ENCODE measurements at places on chromosomes 4 and X.
A peak's percentile ranks its signal among the peaks of the same experiment; 100 is the strongest.

GRCh38 chr4:38179690-38180377 lies 219.6 kb downstream of the PTTG2 start:
- DNase-seq = peak; percentile 50

DNA sequence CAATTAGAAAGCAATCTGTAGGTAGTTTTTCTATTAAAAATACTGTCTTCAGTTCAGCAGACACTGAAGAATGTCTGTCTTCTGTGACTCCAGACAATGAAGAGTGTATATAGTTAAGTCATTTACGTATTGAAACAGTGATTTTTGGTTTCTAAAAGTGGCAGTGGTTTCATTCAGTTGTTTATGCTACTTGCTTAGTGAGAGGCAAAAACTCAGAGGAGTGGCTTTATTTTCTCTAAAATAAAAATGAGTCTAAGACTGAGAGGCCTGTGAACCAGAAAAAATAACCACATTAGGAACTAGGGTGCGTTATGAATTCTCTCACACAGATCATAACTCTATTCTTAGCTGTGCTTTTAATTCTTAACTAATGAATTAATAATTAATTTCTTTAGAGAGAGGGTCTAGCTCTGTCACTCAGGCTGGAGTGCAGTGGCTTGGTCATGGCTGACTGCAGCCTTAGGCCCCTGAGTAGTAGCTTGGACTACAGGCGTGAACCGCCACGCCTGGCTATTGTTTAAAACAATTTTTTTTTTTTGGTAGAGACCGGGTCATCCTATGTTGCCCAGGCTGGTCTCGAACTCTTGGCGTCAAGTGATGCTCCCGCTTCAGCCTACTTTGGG lies 31.4 kb downstream of the FREM3 start:
- DNase-seq = no peak

GRCh38 chrX:69506617-69507499 lies 2.7 kb downstream of the NALF2 start:
- peak; percentile 16 for DNase-seq

GRCh38 chr4:164856396-164856795 lies 20.6 kb upstream of the APELA start:
- DNase-seq = no peak

GRCh38 chrX:65961714-65962113 lies 78.2 kb downstream of the VSIG4 start:
- DNase-seq = no peak

DNA sequence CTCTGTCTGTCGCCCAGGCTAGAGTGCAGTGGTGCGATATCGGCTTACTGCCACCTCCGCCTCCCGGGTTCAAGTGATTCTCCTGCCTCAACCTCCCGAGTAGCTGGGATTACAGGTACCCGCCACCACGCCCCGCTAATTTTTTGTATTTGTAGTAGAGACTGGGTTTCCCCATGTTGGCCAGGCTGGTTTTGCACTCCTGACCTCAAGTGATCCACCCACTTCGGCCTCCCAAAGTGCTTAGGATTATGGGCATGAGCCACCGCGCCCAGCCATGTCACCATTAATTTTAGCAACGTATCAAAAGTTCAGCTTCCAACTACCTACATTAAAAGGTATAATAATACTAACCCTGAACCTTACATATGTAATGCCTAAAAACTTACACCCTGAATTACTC lies 940 bp upstream of the UTP3 start:
- no peak for DNase-seq

GRCh38 chrX:66677430-66677829 lies 38.6 kb upstream of the EDA2R start:
- DNase-seq = no peak

DNA sequence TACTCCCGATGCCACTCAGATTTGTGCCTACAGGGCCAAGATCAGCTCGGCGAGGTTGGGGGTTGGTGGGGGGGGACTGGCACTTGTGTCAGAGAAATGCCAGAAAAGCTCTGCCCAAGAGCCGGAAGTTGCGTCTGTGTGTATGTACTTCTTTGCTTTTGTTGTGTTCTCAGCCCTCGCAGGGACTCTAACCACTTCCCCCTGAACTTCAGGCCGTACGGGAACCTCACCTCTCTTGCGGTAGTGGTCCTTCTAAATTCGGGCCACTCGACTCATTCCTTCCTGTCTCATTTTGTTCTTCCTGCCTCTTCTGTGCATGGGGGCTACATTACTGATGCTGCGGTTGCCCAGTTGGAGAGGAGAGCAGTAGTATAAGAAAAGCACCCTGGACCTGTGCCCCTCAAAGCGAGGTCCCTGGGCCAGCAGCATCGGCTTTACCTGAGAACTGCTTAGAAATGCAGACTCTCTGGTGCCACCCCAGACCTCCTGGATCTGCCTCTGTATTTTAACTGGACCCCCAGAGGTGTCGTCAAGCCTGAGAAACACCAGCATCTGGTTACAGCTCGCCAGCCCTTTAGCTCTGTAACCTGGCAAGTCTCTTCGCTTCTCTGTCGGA lies 146.3 kb upstream of the RPS6KA3 start:
- DNase-seq = no peak

GRCh38 chr4:143251348-143251747 lies 66.6 kb downstream of the USP38 start:
- DNase-seq = no peak

GRCh38 chrX:17021851-17022604 lies 75.6 kb downstream of the REPS2 start:
- no peak for DNase-seq

- DNase-seq = no peak
Measured at GRCh38 chr4:21226637-21227538, 526.6 kb downstream of the PACRGL start.

DNA sequence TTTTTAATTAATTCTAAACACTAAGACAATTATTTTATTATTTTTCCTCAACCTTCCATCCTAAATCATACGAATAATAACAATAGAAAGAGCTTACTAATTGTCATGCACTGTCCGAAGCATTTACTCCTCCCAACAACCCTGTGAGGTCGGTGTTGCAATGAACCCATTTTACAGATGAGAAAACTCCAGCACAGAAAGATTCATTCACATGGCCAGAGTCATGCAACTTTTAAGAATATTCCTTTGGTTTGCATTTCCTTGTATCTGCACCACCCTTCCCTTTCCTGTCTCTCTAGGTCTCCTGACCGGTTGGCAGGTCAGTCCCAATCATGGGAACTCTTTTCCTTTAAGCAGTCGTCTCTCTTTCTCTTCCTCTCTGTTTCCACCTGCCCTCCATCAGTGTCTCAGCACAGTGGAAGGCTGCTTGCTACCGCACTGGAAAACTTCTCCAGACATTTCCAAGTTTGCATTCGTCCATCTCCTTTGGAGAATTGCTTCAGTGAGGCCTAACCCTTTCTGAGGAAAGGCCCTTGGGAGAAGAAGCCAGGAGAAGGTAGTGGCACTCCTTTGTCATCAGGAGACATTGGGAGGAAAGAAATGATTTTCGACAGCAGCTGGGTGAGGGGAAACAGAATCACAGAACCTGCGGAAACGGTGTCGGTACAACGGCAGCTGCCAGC lies 1.9 kb upstream of the TMSB4X start:
- no peak for DNase-seq

- DNase-seq = no peak
Measured at GRCh38 chrX:39519030-39519488, 578.7 kb downstream of the BCOR start.

GRCh38 chr4:66926687-66927086 lies 618.6 kb downstream of the CENPC start:
- DNase-seq = no peak

GRCh38 chr4:110953898-110954297 lies 331.0 kb upstream of the PITX2 start:
- DNase-seq = no peak

GRCh38 chrX:154661899-154662298 lies 8.5 kb upstream of the CTAG2 start:
- no peak for DNase-seq

DNA sequence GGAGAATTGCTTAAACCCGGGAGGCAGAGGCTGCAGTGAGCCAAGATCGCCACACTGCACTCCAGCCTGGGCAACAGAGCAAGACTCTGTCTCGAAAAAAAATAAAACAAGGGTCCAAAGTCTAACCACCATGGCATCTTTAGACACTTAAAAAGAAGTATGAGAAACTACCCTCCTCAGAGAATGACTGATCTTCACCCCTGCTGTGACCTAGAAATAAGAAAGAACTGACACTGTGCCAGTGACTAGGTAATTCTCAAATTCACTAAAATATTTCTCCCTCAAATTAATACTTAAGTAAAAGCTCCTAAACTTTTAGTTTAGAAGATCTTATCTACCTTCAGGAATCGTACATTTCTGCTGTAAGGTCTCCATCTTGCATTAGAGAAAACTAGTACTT lies 80.3 kb downstream of the AFAP1 start:
- no peak for DNase-seq

GRCh38 chr4:150082241-150082640 lies 4.0 kb downstream of the DCLK2 start:
- DNase-seq = peak; percentile 55

DNA sequence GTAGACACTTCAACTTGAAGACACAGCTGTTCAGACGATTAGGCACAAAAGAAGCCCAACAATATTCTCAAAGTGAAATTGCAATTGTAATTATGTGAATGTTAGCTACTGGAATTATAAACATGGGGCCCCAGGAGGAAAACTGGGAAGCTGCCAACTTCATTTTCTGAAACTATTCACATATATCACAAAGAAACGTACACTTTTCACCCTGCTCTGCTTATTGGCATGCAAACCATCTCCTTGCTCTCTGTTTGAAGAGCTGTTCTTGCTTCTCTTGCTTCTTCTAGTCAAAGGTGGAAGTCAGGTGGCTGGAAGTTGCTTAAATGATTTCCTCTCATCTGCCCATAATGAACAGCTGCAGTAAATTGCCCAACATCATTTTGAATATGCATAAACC lies 320.1 kb downstream of the CFAP299 start:
- no peak for DNase-seq

DNA sequence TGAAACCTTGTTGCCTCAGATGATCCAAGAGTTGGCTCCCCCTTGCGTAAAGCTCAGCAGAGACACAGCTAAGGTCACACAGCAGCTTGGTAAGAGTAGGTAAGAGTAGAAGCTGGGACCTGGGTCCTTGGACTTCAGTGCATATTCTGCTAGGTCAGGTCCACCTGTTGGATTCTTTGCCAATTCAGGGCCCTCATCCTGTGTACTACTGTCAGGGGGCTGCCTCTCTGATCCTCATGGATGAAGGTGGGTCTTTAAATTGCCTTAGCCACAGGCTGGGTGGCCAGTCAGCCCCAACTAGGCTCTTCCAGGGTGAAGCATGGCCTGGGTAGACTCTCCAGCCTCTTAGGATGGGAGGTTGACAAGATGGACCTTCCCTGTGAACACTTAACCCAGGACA lies 155.8 kb downstream of the AMMECR1 start:
- DNase-seq = no peak

- no peak for DNase-seq
Measured at GRCh38 chr4:84417997-84418709, 80.9 kb downstream of the NKX6-1 start.

DNA sequence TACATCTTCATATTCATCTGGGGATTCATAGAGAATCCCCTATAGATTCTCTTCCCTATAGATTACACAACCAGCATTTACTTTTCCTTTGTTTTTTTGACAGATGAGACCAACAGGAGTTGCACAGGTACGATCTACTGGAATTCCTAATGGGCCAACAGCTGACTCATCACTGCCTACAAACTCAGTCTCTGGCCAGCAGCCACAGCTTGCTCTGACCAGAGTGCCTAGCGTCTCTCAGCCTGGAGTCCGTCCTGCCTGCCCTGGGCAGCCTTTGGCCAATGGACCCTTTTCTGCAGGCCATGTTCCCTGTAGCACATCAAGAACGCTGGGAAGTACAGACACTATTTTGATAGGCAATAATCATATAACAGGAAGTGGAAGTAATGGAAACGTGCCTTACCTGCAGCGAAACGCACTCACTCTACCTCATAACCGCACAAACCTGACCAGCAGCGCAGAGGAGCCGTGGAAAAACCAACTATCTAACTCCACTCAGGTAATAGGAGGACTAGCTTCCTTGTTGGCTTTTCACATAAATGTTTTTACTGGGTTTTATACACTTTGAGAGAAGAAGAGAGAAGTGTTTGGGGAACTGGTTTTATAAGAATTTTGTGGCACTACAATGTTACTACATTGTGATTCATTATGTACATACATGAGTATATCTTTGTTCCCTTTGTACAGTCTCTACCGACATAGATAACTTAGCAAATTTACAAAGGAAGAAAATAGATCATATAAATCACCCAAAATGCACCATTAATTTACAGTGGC lies 137.2 kb downstream of the DIPK2B start:
- DNase-seq = no peak

DNA sequence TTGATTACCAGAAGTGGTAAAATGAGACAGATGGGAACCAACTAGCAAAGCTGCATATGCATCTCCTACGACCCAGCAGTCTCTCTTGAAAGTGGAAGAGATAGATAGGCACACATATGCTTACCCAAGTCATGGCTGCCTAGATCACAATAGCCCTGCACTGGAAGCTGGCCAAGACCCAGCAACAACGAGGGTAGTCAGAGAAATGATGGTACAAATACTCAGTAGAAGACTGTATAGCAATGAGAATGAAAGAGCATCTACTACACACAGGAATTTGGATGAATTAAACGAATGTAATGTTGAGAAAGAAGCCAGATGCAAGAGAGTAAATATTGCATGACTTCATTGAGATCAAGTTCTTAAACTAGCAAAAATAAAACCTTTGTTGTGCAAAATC lies 100.3 kb upstream of the FAT1 start:
- DNase-seq = no peak

- no peak for DNase-seq
Measured at GRCh38 chr4:139813881-139814280, 148.3 kb downstream of the MGST2 start.

DNA sequence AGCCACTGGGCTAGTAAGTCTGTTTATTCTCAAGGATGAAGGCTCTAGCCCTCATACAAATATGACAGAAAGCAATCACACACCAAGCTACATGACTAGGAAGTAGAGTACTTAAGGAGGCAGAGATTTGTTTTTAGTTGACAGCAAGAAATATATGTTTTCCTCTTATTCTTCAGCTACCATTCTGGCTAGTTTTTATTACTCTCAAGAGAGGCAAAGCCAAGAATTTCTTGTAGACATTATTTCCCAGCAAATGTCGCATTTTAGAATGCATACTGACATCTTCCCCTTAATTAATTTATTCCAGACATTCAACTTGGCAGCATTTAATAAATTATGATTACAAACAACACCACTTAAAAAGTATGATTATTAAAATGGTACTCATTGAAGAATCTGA lies 23.4 kb upstream of the FAM9C start:
- no peak for DNase-seq

DNA sequence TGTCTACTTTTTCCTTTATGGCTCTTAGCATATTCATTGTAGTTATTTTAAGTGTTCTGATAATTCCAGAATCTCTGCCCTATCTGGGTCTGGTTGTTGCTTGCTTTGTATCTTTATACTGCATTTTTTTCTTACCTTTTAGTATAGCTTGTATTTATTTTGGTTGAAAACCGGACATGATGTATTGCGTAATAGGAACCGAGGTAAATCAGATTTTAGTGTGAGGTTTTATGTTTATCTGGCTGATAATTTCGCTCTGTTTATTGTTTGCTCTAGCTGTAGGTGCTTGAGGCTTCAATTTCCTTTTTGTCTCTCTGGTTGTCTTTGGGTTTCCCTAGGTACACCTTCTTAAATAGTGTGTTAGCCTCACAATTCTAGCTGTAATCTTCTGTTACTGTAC lies 263.8 kb upstream of the LCORL start:
- DNase-seq = no peak

Measured in HAP-1 (cell line).